ENCODE measurements at places on chromosomes 12 and 14.

DNA sequence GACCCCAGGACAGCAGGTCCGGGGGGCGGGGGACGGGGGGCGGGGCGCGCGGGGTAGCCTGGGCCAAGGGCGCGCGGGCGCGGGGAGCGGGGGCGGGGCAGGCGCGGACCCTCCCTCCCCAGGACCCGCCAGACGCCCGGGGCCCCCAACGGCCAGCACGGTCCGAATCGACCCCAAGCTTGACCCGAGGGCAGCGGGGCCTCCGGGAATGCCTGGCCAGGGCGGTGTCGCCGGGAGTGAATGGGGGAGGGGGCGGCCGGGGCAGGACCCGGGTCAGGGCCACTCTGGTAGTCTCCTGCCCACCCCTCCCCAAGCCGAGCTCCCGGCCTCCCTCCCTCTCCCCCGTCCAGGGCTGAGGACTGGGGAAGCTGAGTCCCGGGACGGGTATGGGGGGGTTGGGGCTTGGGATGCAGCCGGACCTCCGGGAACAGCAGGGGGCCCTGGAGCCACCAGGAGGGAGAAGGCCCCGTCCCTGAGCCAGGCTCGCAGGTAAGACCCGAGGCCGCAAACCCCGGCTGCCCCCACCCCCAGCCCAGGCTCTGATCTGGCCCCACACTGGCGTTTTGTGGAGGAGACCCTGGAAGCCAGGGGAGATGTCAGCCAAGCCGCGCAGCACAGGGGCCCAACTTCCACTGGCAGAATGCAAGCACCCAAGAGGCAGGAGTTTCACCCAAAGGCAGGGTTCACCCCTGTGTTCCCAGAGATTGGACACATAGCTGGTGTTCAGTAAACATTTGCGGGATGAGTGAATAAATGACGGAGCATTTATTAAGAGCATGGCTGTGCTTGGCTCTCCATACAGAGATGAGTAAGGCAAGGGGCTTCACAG is 545 bp upstream of the GALNT9 start:
- DNase-seq: no peak

DNA sequence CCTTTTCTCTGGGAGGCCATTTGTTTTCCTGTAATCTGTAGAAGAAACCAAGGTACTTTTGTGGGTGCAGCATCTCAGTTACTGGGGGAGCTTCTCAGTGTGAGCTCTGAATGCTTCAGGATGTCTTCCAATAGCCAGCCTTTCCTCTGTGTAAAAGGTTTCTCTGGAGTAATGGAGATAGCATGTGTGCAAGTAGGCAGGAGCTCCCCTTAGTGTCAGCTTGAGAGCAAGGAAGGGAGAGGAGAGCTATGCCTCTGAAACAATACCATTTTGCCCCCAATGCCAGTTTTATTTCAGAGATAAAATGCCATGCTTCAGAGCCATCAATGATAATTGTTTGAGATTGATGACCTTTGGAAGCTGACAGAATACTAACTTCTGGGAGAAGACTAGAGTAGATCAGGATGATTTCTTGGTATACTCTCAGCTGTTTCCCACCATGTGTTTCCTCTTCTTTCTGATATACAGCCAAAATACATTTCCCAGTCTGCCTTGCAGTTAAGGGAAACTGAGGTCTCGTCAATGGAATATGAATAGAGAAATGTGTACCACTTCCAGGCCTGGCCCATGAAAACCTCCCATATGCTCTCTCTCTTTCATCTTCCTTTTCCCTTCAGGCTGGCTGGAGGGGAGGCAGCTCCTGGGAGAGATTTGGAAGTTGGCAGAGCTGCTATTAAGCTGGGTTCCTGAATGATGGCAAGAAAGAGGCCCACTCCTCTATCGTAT is 125.7 kb downstream of the CRADD start:
- no peak for DNase-seq

DNA sequence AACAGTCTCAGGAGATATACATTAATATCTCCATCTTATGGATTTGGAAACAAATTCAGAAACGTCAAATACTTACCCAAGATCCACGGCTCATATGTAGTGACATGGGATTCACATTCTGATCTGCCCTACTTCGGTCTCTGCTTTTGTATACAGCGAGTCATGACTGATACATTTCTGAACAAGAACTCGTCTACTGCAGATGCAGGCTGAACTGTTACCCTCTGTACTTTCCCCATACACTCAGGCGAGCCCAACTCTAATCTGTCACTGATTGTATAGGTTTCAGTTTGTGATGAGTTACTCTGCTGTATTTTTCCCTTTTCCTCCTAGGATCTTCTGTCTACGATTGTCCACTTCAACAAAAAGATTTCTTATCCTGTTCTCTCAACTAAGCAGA is 441.6 kb downstream of the CCDC91 start:
- DNase-seq: no peak

GRCh38 chr12:60947533-60947932 is 1312.7 kb upstream of the USP15 start:
- DNase-seq: no peak

- DNase-seq: no peak
Observed at GRCh38 chr12:76820888-76821482, 57.1 kb downstream of the ZDHHC17 start.

Measured in substantia nigra (tissue), 51 donors.